Inflammatory macrophage treated with lipopolysaccharide for 1 hour (primary cell): ENCODE measurements at places on chromosomes 4 and X.
A peak's percentile ranks its signal among the peaks of the same experiment; 100 is the strongest.

- no peak for DNase-seq
Measured at GRCh38 chr4:94676970-94677369, 80.8 kb upstream of the BMPR1B start.

DNA sequence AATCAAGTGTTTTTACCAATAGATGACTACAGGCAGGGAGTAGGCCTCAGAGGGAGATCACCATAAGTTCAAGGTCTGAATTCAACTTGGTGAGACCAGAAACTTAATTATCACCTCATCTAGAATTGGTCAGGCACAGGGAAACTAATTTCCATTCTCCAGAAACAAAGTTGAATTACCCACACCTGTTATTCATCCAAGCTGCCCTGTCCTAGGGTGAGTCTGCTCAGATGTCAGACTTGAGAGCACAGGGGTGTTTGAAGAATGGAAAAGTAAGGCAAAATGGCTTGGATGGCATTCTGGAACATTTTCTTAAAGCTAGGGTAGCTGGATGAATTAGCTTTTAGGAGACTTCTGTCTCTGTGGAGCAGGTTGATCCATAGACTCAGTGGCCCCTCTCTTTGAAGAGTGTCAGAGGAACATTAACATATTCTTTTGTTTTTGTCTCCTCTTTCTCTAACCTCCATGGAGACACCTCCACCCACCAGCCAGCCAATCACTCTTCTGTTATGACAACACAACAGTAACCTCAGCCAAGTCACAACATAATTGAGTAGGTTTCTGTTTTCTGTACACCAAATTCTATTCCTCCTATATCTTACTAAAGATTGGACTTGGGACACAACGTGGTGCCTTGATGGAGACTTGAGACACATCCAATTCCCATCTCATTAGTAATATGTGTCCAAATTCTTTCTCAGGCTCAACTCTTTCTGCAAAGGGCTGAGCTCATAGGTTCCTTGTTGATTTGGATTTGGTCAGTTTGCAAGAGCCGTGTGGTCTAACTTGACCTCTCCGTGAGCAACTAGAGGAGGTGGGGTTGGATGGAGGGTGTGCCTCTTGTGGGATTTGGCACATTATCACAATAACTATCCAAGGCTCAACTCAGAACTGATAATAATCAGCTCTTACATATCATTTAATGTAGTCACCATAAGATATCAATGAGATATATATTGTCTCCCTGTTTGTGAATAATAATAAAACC is 45.1 kb downstream of the VSIG4 start:
- no peak for DNase-seq

DNA sequence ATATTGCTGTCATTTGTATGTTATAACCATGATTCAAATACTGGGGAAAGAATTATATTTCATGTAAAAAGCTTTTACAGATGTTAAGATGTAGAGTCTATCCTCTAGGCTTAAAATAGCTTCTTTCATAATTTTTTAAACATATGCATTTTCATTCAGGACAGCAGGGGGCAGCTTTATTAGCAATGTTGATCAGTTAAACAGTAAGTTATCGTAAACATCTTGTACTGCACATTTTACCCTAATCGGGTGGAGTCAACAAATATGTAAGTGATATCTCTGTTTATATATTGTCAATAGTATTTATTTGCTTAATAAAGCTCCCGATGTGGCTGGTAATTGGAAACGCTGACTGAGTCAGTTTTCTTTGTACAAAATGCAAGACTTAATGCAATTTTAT is 142.5 kb upstream of the MED14 start:
- peak; percentile 44 for DNase-seq

- DNase-seq = no peak
Measured at GRCh38 chr4:177256950-177257349, 52.7 kb upstream of the NEIL3 start.
